ENCODE measurements at places on chromosomes 16 and 17.

DNA sequence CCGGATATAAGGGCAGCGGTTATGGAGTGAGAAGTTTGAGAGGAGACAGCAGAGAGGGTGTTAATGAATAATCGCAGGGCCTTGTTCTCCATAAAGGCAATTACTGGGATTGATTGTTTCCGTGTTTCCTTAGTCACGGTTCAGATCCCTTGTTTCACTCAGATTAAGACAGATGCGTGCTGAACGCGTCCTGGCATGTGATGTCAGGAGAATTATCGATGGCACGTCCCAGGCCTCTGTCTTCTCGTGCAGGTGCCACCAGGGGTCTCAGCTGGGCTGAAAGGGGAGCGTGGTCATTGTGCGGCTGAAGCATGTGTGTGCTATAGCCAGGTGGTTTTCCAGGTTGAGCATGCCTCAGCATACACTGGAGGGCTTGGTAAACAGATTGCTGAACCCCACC lies 142.4 kb upstream of the NOL11 start:
- DNase-seq: no peak

DNA sequence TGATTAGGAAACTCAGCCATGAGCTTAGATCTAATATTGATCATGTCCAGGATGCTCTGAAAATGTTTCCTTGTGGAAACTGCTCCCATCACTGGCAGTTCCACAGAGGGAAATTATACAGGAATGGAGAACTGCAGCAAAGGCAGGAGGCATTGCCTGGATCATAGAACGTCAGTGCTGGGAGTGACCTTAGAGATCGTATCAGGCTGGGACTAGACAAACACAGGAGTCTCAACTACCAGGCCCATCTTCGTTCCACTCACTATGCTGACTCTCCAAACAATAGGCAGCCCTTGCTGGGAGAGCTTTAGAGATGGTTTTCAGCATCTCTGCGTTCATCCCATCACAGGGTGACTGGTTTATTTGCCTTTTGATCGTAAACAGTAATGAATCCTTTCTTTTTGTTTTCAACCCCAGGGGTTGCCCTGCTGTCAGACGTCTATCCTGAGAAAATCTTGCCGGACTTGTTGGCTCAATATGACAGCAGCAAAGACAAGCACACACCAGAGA lies 130.3 kb downstream of the TANGO6 start:
- DNase-seq: no peak

DNA sequence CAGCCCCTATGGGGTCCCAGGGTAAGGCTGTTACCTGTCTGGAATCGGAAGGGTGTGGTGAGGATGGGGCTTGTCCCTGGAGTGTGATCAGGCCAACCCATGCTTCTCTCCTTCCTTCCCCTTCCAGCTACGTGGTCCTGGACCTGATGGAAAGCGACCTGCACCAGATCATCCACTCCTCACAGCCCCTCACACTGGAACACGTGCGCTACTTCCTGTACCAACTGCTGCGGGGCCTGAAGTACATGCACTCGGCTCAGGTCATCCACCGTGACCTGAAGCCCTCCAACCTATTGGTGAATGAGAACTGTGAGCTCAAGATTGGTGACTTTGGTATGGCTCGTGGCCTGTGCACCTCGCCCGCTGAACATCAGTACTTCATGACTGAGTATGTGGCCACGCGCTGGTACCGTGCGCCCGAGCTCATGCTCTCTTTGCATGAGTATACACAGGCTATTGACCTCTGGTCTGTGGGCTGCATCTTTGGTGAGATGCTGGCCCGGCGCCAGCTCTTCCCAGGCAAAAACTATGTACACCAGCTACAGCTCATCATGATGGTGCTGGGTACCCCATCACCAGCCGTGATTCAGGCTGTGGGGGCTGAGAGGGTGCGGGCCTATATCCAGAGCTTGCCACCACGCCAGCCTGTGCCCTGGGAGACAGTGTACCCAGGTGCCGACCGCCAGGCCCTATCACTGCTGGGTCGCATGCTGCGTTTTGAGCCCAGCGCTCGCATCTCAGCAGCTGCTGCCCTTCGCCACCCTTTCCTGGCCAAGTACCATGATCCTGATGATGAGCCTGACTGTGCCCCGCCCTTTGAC lies 2.4 kb downstream of the MAPK7 start:
- DNase-seq: no peak

- no peak for DNase-seq
Measured at GRCh38 chr17:17963066-17963465, 9.1 kb downstream of the TOM1L2 start.

GRCh38 chr17:37490022-37490587 lies 414 bp downstream of the DUSP14 start:
- peak; percentile 39 for DNase-seq
